Stimulated activated CD8-positive, alpha-beta memory T cell treated with anti-CD3 and anti-CD28 coated beads, Interleukin-4, amount 100 ng/mL, for 4 hours (primary cell): ENCODE measurements at places on chromosomes 3 and 15.

DNA sequence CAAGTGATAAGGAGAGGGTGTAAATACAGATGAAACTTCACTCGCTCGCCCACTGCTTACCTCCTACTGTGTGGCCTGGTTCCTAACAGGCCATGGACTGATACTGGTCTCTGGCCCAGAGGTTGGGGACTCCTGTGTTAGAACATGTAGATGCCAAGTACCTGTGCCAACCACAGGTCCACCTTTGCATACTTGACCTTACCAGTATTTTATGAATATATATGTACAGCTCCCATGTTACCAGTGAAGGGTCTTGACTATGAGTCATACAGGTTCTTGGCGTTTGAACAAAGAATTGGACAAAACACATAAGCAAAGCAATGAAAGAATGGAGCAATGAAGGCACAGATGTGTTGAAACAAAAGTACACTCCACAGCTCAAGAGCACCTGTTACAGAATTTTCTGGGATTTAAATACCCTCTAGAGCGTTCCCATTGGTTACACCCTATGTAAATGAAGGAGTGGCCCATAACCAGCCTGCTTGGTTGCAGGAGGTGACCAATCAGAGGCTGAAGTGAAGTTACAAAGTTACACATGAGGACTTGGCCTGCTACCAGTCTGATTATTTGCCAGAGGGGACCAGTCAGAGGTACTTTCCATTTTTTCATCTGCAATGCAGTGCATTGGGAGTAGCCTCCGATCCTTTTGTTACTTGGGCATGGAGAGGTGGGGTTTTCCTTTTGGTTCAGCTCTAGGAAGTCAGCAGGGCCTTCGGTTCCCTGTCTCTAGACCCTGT is 1.7 kb upstream of the GFM1 start:
- no peak for DNase-seq

DNA sequence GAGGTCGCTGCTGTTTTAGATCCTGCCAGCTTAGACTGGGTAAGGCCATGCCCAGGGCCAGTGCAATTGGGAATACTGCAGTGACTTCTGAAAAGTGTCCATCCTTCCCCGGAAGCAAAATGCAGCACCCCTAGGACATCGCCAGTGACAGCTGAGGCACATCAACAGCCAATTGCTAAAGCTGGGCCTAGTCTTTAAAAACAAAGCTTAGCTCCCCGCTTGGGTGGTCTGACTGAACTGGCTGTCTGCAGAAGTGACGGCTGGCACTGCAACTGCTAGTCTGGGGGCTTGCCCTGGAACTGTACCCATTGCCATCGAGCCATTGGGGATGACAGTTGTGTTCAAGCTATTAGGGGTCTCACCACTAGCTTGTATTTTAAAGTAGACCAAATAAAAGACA is 4.3 kb downstream of the LYSMD4 start:
- DNase-seq: no peak

DNA sequence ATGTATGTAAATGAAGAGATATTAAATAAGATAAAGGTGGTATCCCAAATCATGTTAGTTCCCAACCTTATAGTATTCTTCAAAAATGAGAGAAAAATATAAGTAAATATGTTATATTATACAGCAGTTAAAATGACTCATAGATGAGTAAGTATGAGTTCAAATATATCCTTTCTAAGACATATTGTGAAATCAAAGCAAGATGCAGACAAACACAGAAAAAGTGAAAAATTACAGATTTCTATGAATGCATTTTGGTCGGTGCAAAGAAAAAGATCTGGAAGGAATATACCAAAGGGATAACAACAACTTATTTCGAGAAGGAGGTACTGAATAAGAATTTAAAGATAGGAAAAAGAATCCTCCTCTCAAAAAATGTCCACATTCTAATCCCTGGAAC is 181.2 kb upstream of the TTC14 start:
- DNase-seq: no peak

- DNase-seq: no peak
These were observed 221.9 kb upstream of the LRIG1 start for GRCh38 chr3:66722675-66723074.
